NCI-H1092 treated with DMSO at 0.1 percent for 48 hours (cell line): ENCODE measurements at places on chromosomes 5 and 9.

GRCh38 chr9:127323393-127323792 lies 58.8 kb downstream of the GARNL3 start:
- no peak for DNase-seq

GRCh38 chr9:9412241-9412640 lies 1200.6 kb downstream of the PTPRD start:
- DNase-seq = no peak

DNA sequence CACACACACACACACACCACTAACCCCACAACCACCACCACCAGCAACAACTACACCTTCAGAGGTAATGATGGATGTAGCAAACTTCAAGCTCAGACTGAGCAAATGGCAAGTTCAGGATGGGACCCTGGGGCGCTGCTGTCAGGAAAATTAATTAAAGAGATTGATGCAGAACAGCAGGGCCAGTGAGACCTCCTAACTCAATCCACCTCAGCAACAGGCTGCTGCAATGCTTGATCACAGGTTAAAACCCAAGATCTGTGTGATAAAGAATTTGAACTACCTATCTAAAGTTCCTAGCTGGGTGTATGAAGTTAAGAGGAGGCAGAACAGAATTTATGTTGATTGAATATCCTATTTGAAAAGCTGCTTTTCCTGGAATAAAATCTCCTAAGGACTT lies 140.3 kb upstream of the FER start:
- no peak for DNase-seq

GRCh38 chr5:87705876-87706275 lies 293.1 kb upstream of the CCNH start:
- no peak for DNase-seq

GRCh38 chr5:109412981-109413402 lies 3.2 kb upstream of the PJA2 start:
- no peak for DNase-seq

DNA sequence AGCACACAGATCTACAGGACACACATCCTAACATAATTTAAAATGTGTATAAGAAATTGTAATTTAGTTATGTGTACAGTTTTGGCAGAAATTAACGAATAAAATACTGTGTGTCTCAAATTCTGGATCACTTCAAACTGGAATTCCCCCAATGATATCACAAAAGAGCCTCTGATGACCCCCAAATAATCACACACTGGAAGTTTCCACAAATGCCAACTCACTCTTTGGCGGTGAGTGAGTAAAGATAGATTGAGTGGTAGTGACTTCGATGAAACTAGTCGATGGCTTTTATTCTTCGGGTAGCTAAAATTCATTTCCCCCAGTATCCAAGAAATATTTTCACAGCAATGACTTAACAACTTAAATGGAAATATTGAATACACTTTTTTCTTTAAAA lies 2.2 kb downstream of the ZNF366 start:
- no peak for DNase-seq

- DNase-seq = no peak
Measured at GRCh38 chr5:14440223-14440581, 141.4 kb upstream of the OTULINL start.

GRCh38 chr5:142432961-142433360 lies 108.1 kb upstream of the SPRY4 start:
- DNase-seq = no peak

DNA sequence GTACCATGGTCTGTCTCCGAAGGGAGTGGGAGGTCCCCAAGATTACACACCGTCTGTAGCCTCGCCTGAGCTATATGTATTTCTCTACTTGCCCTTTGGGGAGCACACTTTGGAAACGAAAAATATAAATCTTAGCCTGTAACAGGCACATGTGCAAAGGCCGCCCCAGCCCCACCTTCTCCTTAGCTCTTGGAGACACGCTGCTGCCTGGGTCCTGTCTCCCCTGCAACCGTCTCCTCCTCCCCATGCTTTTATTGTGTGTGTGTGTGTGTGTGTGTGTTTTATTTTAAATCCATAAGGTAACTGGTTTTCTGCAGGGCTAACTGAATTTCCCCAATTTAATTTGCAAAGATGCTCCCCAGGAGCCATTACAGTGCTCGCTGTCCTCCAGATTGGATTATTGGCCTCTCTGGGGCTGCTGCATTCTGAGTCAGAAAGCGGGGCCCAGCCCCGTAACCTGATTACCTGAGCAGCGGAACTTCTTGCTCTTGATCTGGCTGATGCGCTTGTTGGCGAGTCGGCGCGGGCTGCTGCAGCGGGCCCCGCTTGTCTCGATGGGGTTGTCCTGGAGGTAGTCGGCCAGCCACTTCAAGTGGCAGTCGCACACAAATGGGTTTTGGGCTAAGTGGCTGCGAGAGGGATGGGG lies 193.3 kb upstream of the PANK3 start:
- no peak for DNase-seq

DNA sequence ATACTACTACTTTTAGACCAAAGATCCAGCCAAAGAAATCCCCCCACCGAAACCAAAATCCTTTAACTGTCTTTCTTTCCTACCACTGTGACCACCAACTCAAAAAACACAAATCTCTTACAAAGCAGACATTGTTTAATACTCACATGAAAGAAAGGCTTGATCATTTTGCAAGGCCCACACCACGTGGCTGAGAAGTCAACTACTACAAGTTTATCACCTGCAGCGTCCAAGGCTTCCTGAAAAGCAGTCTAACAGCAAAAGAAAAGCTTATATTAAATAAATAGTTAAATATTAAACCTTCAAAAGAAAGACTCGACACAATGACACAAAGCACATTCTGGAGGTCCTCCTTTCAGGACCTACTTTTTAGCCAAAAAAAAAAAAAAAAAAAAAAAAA lies 5.1 kb downstream of the TXN start:
- no peak for DNase-seq

- DNase-seq = no peak
Measured at GRCh38 chr9:88775559-88775958, 215.7 kb upstream of the S1PR3 start.

DNA sequence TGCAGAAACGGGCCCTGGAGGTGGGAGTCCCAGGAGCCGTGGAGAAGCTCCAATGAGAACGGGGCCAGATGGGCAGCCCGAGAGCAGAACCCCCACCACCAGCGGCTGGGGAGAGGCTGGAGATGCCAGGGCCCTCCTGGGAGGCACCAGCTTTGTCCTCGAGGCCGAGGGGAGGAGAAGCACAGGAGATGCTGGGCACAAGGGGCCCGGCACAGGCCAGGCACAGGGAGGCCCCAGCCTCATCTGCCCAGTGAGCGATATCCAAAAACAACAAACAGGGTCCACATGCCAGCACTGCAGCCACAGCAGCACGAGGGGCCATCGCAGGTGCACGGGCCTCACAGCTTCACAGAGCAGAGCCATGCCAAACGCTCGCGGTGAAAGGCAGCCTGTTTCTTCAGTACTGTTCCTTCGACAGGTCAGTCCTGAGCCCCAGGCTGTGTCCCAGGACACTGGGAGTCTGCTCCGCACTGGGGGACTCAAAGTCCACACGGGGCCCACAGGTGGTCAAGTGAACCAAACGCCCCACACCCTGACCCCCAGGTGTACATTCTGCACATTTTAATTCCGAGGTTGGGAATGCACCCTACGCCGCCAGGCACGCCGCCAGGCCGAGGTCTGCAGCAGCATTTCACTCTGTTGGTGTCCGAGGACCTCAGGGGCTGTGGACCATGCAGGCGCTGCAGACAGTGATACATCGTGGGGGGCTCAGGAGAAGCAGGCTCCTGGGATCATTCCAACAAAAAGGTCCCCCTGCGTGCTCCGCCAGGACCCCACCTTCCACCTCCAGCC lies 9.5 kb downstream of the LPCAT1 start:
- DNase-seq = no peak

DNA sequence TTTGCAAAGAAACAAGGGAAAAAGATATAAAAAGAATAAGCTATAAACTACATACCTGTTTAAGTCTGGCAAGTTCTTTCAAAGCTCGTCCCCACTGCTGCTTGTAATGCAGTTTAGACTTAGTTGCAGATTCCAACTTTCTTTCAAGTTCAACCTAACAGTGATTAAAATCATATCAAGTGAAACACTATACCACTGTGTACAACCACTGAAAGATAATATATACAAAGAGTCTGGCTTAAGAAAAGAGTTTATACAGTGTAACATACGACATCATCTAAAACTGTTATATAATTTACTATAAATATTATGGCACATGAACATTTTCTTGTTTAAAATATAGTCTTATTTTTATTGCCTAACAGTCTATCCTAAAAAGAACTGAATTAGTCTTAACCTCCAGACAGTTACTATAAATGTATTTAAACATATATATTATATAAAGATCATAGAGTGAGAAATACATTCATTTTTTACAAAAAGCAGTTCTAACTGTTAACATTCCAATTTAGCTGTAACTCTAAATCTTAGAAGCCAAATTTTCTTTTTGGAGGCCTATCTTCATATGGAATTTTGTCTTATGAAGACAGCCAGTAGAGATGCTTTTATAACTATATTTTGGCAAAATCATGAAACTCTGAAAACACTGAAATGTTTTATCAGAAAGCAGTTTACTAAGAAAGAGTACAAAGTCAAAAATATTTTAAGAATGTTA lies 58.6 kb downstream of the CEP120 start:
- DNase-seq = no peak

DNA sequence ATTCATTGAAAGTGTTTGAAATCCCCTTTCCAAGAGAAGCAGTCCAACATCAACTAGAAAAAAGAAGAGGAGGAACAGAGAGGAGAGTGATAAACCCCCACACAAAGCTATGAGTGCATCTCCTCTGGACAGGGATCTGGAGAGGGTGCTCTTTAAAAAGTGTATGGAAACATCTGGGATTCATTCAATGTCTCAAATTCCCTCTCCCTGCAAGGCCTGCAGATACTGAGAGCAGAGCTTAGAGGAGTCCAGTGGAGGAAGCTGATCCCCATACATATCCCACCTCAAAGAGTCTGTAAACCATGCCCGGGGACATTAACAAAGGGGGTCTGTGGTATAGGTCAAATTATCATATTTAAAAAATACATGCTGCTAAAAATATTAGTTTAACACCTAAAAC lies 2.2 kb downstream of the SPOCK1 start:
- DNase-seq = no peak

GRCh38 chr5:172647352-172648012 lies 6.4 kb downstream of the NEURL1B start:
- DNase-seq = no peak

GRCh38 chr9:89839449-89839848 lies 234.6 kb downstream of the GADD45G start:
- no peak for DNase-seq

- no peak for DNase-seq
Measured at GRCh38 chr9:97892421-97892820, 29.9 kb downstream of the TRMO start.

GRCh38 chr9:37324691-37325490 lies 97.6 kb upstream of the GRHPR start:
- DNase-seq = peak; percentile 89

- no peak for DNase-seq
Measured at GRCh38 chr9:77024776-77025545, 5.5 kb downstream of the FOXB2 start.

DNA sequence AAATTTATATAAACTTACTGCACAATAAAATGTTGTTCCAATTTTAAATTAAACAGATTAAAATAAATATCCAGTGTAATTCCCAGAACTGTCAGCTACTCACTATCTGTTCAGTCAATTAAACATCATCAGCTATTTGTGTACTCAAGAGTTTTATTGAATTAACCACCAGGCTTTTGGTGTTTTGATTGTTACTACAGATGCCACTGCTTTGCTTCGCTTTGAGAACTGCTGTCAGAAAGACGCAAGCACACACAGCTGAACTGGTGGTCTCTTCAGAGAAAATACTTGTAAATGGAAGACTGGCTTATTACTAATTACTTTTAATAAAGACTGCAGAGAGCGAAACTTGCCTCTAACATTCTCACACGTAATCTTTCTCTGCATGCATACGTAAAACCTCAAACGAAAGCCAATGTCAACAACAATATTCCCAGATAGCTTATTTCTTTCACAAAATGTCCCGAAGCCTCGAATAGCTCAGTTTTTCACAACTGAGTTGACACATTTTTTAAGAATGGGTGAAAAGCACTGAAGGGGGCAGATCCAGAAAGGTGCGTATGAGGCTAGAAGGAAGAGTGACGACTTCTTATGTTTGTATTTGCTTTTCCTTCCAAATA lies 259.6 kb upstream of the RPS23 start:
- DNase-seq = no peak

GRCh38 chr9:36903541-36904435 lies 130.3 kb downstream of the PAX5 start:
- no peak for DNase-seq

DNA sequence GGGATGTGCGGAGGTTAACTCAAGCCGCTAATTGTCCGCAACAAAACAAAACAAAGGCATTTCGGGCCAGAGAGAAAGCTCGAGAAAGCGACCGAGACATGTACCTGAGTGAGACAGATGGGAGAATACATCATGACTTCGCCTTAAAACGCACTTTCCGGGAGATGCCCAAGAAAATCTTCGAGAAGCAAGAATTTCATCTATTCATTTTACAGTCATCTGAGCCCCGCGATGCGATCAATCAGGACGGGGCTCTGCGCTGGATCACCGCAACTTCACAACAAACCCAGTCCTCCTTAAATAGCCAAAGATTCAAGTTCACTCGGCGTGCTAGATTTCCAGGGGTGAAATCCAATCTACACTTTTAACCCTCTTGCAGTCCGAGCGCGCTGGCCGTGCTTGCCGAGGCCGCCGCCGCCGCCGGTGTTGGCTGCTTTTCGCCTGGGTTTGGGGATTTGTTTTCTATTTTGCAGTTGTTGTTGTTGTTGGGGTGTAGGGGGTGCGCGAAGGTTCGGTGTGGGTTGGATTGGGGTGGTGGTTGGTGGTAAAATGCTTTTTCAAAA lies 482 bp downstream of the NFIB start:
- no peak for DNase-seq

- DNase-seq = peak; percentile 59
Measured at GRCh38 chr9:90773617-90774016, 28.0 kb upstream of the SYK start.

DNA sequence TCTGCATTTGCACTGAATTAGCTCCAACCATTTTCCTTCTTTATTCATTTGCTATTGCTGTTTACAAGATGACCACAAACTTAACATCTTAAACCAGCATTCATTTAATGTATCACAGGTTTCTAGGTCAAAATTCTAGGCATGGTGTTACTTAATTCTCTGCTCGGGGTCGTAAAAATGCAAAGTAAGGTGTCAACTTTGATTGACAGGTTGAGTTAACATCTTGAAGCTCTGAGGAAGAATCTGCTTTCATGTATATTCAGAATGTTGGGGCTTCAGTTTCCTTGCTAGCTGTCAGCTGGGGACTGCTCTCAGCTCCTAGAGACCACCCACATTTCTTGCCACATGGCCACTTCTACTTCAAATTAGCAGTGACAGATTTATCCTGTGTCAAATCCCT lies 348.7 kb upstream of the GRIN3A start:
- DNase-seq = no peak

DNA sequence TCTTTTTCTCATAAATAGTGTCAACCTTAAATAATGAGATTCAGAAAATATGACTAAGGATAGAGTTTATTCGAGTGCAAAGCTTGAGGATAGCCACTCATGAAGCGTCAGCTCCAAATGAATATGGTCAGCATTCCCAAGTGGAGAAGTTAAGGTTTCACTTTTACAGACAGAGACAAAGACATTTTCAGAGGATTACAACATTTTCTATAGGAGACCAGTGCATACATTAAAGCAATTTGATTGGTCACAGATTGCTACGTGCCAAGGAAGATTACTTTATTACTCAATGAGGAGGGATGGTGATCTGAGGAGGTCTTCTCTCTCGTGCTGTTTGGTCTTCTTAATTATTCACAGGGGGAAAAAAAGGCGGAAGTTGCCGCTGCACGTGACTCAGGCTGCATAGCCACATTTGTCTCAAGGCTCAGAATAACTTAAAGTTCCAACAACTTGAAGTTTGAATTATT lies 60.1 kb upstream of the SPATA31C2 start:
- no peak for DNase-seq
